ENCODE measurements at places on chromosomes 1 and 21. TPM values are rescaled to one million over a fixed set of nuclear protein-coding genes. Genes with fewer than 3 reads are reported as not detected.
A peak's percentile ranks its signal among the peaks of the same experiment; 100 is the strongest.

Gene RGS8
- not detected for polyA plus RNA-seq

Gene FCRL5
- polyA plus RNA-seq: not detected

DNA sequence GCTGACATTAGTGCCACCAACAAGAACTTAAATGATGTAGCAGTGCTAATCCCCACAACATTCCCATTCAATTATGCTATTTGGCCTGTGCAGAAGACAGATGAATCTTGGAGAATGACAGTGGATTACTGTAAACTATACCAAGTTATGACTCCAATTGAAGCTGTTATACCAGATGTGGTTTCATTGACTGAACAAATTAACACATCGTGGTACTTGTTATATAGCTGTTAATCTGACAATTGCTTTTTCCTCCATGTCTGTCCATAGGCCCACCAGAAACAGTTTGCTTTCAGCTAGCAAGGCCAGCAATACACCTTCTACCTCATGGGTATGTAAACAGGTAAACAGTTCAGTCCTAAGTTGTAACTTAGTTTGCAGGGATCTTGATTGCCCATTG lies 101.1 kb downstream of the S1PR1 start:
- H3K27me3 ChIP-seq: peaks cover 22% of the 10 kb centered on the region
- no peaks in the 10 kb centered on the region for H3K36me3 ChIP-seq
- no peaks in the 10 kb centered on the region for H3K4me1 ChIP-seq
- H3K4me3 ChIP-seq: no peak overlapping the region

DNA sequence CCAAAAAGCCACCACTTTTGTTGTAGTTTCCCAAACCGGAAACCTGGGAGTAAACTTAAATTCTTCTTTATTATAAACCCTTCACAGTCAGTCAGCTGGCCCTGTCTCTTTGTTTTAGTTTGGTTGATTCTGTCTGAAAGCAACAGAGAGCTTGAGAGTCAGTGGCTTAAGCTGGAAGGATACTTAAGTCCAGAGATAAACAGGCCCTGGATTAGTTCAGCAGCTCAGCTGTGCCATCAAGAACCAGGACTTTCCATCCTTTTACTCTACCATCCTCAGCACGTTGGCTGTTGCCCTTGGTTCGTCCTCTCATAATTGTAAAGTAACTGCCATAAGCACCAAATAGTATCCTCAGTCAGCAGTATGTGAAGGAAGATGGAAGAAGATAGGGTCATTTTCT lies 4.5 kb downstream of the DESI2 start:
- H3K4me3 ChIP-seq: no peak overlapping the region
- peaks cover 24% of the 10 kb centered on the region for H3K4me1 ChIP-seq
- no peak for DNase-seq
- H3K27me3 ChIP-seq: no peaks in the 10 kb centered on the region
- H3K27ac ChIP-seq: no peak overlapping the region

Gene ITLN2
- not detected for polyA plus RNA-seq

- H3K4me3 ChIP-seq: no peak overlapping the region
- no peaks in the 10 kb centered on the region for H3K27me3 ChIP-seq
- H3K4me1 ChIP-seq: no peaks in the 10 kb centered on the region
- no peak overlapping the region for H3K27ac ChIP-seq
Measured at GRCh38 chr1:27227765-27228164, 6.7 kb upstream of the WDTC1 start.

- no peak for DNase-seq
- H3K27me3 ChIP-seq: no peaks in the 10 kb centered on the region
- no peaks in the 10 kb centered on the region for H3K4me1 ChIP-seq
- no peak overlapping the region for H3K4me3 ChIP-seq
Measured at GRCh38 chr1:167997037-167997575, 60.2 kb upstream of the MPC2 start.

Gene ASB17
- not detected for polyA plus RNA-seq

GRCh38 chr21:45076245-45076711 lies 1.9 kb downstream of the ADARB1 start:
- peak overlapping the region; percentile 79 for H3K4me3 ChIP-seq
- H3K36me3 ChIP-seq: no peaks in the 10 kb centered on the region
- no peaks in the 10 kb centered on the region for H3K27me3 ChIP-seq
- DNase-seq: peak; percentile 70
- H3K27ac ChIP-seq: peak overlapping the region; percentile 58

Gene SPRR1A
- polyA plus RNA-seq: not detected

GRCh38 chr1:246214708-246215509 lies 292.2 kb downstream of the SMYD3 start:
- H3K4me3 ChIP-seq: no peak overlapping the region
- peaks cover 7% of the 10 kb centered on the region for H3K4me1 ChIP-seq
- no peaks in the 10 kb centered on the region for H3K27me3 ChIP-seq
- H3K27ac ChIP-seq: no peak overlapping the region
- peak; percentile 87 for DNase-seq

Gene TINAGL1
- 1.1 TPM for polyA plus RNA-seq

Gene KCNJ15
- 2.1 TPM for polyA plus RNA-seq

GRCh38 chr1:26289158-26290059 lies 9.5 kb downstream of the SH3BGRL3 start:
- H3K4me3 ChIP-seq: no peak overlapping the region
- no peaks in the 10 kb centered on the region for H3K27me3 ChIP-seq
- no peaks in the 10 kb centered on the region for H3K36me3 ChIP-seq
- peaks cover 8% of the 10 kb centered on the region for H3K4me1 ChIP-seq
- no peak overlapping the region for H3K27ac ChIP-seq

DNA sequence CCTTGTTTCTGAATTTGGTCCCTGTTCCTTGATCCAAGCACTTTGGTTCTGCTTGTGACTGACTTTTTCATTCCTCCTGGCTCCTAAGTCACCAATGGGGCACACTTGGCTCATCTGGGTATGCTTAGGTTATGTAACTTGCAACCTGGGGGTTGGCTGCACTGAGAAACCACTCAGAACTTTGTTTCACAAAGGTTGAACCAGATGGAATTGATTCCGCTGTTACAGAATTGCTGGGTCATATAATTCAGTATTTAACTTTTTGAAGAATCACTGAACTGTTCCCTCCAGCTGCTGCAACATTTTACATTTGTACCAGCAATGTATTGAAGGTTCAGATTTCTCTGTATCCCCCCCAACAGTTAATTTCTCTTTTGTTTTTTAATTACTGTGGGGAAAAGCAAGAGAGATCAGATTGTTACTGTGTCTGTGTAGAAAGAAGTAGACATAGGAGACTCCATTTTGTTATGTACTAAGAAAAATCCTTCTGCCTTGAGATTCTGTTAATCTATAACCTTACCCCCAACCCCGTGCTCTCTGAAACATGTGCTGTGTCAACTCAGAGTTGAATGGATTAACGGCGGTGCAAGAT lies 9.6 kb upstream of the NVL start:
- no peak overlapping the region for H3K27ac ChIP-seq
- H3K36me3 ChIP-seq: no peaks in the 10 kb centered on the region
- H3K27me3 ChIP-seq: no peaks in the 10 kb centered on the region
- H3K4me1 ChIP-seq: no peaks in the 10 kb centered on the region

DNA sequence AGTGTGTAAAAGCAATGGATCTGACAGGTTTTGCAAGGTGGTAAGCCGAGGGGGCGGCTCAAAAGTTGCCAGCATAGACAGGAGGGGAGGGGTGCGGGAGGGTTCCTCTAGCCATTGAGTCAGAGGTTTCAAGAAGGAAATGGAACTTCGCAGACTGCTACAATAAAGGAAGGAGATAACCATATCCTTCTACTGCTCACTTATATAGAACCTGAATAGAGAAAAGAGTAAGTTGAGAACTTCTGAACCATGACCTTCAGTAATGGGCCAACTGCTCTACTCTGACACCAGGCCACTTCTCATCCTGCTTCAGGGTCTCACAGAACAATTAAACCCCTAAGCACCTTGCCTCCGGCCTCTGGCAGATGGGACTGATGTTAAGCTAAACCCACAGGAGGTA lies 26.3 kb upstream of the BCAR3 start:
- no peaks in the 10 kb centered on the region for H3K36me3 ChIP-seq
- peaks cover 17% of the 10 kb centered on the region for H3K4me1 ChIP-seq
- no peak for DNase-seq

GRCh38 chr1:193525411-193525810 lies 339.0 kb upstream of the B3GALT2 start:
- H3K27me3 ChIP-seq: no peaks in the 10 kb centered on the region
- DNase-seq: no peak
- no peak overlapping the region for H3K4me3 ChIP-seq
- H3K4me1 ChIP-seq: no peaks in the 10 kb centered on the region
- H3K27ac ChIP-seq: no peak overlapping the region

DNA sequence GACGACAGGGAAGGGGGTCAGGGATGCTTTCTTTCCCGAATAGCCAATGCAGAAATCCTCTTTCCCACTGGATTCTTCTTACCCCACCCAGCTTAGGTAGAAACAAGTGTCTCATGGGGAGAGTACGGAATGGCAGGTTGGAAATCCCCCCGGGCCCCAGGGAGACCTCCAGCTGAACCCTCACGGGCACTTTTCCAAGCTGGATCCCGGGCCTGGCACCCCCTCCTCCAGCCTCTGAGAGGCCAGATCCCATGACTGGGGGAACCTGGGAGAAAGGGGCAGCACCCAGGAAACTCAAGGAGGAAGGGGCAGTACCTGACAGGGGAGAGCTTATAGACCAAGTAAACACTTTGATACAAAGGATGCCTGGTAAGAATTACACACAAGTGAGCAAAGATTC lies 1.3 kb downstream of the PKP1 start:
- DNase-seq: no peak
- H3K4me1 ChIP-seq: peaks cover 11% of the 10 kb centered on the region
- H3K27me3 ChIP-seq: peaks cover 13% of the 10 kb centered on the region
- no peak overlapping the region for H3K4me3 ChIP-seq

GRCh38 chr1:225509770-225510169 lies 81.9 kb upstream of the LBR start:
- H3K36me3 ChIP-seq: peaks cover 48% of the 10 kb centered on the region
- DNase-seq: no peak
- H3K27ac ChIP-seq: no peak overlapping the region
- H3K27me3 ChIP-seq: no peaks in the 10 kb centered on the region

DNA sequence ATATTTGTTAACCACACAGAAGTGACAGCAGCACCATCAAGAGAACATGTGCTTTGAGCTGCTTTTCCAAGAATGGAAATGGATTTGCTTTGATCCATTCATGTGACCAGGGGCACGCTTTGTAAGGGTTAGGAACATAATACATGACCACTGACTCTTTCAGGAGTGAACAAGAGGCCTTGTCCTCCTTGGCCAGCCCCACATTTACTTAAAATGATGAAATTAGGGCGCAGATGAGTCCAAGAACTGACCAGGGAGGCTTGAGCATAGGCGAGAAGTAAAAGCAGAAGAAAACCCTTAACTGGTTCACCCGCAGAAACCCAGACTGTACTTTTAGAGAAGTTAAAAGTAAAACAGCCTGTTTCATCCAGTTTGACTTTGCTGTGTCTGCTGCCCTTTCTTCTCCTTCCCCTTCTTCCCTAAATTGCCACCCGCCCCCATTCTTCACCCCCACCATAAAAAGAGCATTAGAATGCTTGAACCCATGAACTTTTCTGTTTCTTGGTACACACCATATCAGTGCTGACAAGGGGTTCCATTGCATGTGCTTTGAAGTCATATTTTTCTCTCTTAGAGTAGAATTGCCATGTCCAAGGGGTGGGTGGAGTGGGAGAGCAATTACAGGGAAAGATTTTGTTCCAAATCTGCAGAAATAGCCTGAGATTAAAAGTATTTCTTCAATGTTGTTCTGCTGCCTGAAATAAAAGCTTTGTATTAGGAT lies 2.6 kb upstream of the GLUL start:
- no peak for DNase-seq
- peaks cover 15% of the 10 kb centered on the region for H3K4me1 ChIP-seq
- no peaks in the 10 kb centered on the region for H3K27me3 ChIP-seq
- no peak overlapping the region for H3K27ac ChIP-seq
- no peak overlapping the region for H3K4me3 ChIP-seq

DNA sequence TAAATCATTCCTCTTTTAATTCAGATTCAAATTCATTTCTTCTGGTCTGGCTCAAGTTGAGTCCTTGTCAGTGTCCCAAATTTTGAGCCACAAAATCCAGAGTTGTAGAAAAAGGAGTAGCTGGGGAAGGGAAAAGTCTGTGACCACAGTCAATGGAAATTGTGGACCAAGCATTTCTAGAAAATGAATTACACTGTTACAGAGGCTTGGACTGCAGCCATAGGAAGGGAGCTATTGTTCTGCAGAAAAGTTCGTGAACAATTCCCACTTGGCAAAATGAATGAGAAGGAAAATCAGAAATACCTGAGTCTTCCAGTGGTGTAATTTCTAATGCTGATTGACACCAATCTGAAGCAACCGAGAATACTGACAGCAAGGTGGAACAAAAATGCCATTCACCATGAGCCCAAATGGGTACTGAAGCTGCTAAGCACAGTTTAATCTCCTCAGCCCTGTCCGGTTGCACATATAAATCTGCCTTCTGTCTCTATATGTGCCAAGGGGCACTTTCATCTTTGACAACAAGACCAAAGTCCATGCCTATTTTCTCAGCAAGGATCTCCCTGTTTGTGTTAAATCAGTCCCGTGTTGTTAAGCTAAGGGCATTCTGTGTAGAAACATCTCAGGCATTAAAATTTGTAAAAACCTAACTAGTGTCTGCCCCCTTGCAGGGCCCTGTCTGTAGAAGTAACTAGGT lies 51.3 kb downstream of the TEX35 start:
- no peak overlapping the region for H3K27ac ChIP-seq
- H3K4me3 ChIP-seq: no peak overlapping the region
- H3K4me1 ChIP-seq: no peaks in the 10 kb centered on the region
- DNase-seq: no peak

Gene NPHS2
- polyA plus RNA-seq: not detected

- no peak for DNase-seq
- peak overlapping the region; percentile 19 for H3K27ac ChIP-seq
- H3K4me3 ChIP-seq: no peak overlapping the region
- no peaks in the 10 kb centered on the region for H3K27me3 ChIP-seq
- H3K36me3 ChIP-seq: no peaks in the 10 kb centered on the region
Measured at GRCh38 chr1:234907208-234907939, 221.3 kb downstream of the TOMM20 start.

GRCh38 chr1:233843525-233844204 lies 60.8 kb upstream of the SLC35F3 start:
- no peak overlapping the region for H3K4me3 ChIP-seq
- H3K36me3 ChIP-seq: no peaks in the 10 kb centered on the region
- H3K27me3 ChIP-seq: no peaks in the 10 kb centered on the region
- H3K4me1 ChIP-seq: no peaks in the 10 kb centered on the region
- DNase-seq: no peak

DNA sequence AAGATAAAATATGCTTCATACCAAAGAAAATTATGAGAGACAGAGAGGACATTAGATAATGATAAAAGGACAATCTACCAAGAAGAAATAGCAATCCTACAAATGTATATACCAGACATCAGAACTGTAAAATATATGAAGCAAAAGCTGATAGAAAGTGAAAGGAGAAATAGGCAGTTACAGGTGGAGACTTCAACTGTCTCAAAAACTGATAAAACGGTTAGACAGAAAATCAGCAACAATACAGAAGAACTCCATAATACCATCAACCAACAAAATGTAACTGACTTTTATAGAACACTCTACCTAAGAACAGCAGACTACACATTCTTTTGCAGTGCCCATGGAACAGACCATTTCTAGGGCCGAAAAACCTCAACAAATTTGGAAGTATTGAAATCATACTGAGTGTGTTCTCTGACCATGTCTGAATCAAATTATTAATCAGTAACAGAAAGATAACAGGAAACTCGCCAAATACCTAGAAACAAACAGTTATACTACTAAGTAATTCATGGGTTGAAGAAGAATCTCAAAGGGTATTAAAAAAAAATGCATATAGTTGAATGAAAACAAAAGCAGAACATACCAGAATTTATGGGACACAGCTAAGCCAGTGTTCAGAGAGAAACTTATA lies 132.1 kb downstream of the RPS6KC1 start:
- no peak overlapping the region for H3K4me3 ChIP-seq
- H3K27me3 ChIP-seq: no peaks in the 10 kb centered on the region
- peaks cover 5% of the 10 kb centered on the region for H3K36me3 ChIP-seq
- H3K27ac ChIP-seq: no peak overlapping the region
- no peaks in the 10 kb centered on the region for H3K4me1 ChIP-seq
